ENCODE measurements at places on chromosomes 1 and 21.

- no peak for DNase-seq
These were observed 235.3 kb downstream of the FAF1 start for GRCh38 chr1:50724626-50725286.

DNA sequence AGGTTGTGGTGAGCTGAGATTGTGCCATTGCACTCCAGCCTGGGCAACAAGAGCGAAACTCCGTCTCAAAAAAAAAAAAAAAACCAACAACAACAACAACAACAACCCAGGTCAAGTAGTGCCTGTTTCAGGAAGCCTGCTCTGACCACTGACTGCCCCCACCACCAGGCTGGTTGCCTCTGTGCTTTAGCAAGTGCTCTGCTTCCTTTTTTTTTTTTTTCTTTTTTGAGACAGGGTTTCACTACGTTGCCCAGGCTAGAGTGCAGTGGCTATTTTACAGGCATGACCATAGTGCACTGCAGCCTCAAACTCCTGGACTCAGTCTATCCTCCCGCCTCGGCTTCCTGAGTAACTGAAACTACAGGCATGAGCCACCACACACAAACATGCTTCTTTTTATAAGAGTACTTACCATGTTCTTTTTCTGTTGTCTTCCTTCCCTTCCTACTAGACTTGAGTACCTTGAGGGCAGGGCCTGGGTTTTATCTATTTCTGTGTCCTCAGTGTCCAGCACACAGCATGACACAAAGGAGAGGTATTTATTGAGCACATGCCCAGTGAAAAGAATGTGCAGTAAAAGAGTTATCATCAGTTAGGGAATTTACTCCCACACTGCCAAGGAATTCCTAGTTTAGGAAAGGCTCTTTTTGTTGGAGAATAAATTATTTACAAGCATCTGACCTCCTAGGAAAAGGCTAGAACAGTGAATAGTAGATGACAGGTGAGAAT, 9.9 kb upstream of the COA7 start:
- DNase-seq, result no peak

- DNase-seq, result peak; percentile 70
These were observed 72.8 kb downstream of the XCL2 start for GRCh38 chr1:168470901-168471431.

- no peak for DNase-seq
These were observed 6.1 kb upstream of the RIPPLY3 start for GRCh38 chr21:37000381-37000780.

GRCh38 chr1:92419642-92420041, 67.1 kb downstream of the GFI1 start:
- no peak for DNase-seq

All from AG09319 (cell line).